ENCODE measurements at places on chromosomes 3 and 15.

- H3K4me1 ChIP-seq, result peaks cover 37% of the 10 kb centered on the region
- peak; percentile 87 for DNase-seq
- H3K36me3 ChIP-seq, result peaks cover 14% of the 10 kb centered on the region
- H3K4me3 ChIP-seq, result no peak overlapping the region
Observed at GRCh38 chr3:48435774-48436476, 4.0 kb downstream of the CCDC51 start.

DNA sequence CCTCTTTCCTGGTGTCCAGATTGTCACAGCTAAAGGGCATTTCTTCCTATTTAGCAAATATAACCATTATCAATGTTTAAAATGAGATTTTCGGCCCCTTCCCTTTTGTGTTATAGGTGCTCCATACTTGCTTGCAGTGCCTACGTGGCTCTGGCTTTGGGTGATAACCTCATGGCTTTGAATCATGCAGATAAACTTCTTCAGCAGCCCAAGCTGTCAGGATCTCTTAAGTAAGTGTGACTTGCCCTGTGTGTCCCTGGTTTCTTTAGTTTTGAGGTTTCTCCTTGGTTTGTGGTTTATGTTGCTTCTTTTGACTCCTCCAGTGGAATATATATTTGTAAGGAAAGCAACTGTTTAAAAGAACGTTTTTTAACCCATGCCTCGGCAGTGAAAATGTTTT lies 58.5 kb upstream of the TRIM71 start:
- H3K4me1 ChIP-seq, result no peaks in the 10 kb centered on the region
- H3K36me3 ChIP-seq, result peaks cover 10% of the 10 kb centered on the region
- H3K27me3 ChIP-seq, result no peaks in the 10 kb centered on the region
- no peak overlapping the region for H3K27ac ChIP-seq

- peak overlapping the region; percentile 99 for H3K4me3 ChIP-seq
- H3K27ac ChIP-seq, result no peak overlapping the region
- DNase-seq, result no peak
- H3K36me3 ChIP-seq, result peaks cover 69% of the 10 kb centered on the region
- H3K4me1 ChIP-seq, result peaks cover 28% of the 10 kb centered on the region
Observed at GRCh38 chr3:48445277-48445882, 1.2 kb upstream of the ATRIP start.

DNA sequence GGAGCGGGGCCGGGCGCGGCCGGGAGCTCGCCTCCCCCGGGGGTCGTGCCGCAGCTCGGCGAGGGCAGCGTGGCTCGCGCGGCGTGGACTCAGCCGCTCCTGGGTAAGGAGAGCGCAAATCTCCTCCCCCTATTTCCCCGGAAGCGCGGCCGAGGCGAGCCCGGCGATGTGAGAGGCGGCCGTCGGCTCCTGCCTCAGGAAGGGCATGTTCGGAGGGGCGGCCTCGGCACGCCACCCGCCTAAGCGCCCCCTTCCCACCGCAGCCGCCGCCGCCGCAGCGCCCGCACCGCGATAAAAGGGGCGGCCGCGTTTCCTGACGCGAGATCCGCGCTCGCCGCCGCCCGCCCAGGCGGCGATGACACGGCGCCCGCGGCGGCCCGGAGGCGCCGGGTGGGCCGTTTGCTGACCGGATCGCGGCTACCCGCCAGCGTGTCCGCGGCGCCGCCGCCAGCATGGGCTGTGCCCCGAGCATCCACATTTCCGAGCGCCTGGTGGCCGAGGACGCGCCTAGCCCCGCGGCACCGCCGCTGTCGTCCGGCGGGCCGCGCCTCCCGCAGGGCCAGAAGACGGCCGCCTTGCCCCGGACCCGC lies at the start of gene PDE8A:
Gene PDE8A, plus strand, starts transcription at position 146 of the 590 bp plus-strand sequence. Its CDS starts 307 bp downstream, at position 453.
- H3K4me1 ChIP-seq, result peaks cover 28% of the 10 kb centered on the region
- H3K27me3 ChIP-seq, result no peaks in the 10 kb centered on the region
- peak within 1 kb of the TSS; percentile 97 for H3K4me3 ChIP-seq
- H3K36me3 ChIP-seq, result peaks cover 44% of the 10 kb centered on the region

DNA sequence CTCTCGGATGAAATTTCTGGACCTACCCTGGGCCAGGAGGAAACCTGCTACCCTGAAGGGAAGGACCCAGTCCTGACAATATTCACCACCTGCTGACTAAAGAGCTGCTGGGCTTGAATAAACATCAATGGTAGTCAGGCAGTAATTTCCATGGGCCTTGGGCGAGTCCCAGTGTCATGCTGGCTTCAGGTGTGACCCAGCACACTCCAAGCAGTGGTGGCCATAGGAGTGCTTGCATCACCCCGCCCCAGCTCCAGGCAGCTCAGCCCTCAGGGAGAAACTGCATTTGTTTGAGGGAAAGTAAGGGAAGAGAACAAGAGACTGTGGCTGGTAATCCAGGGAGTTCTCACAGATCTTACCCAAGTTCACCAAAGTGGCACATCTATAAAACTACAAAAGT lies 261.8 kb upstream of the DCBLD2 start:
- no peak overlapping the region for H3K4me3 ChIP-seq
- no peak for DNase-seq
- no peaks in the 10 kb centered on the region for H3K27me3 ChIP-seq
- H3K4me1 ChIP-seq, result no peaks in the 10 kb centered on the region

- H3K27ac ChIP-seq, result no peak overlapping the region
- no peaks in the 10 kb centered on the region for H3K36me3 ChIP-seq
- no peak overlapping the region for H3K4me3 ChIP-seq
- peaks cover 27% of the 10 kb centered on the region for H3K27me3 ChIP-seq
- DNase-seq, result no peak
- H3K4me1 ChIP-seq, result no peaks in the 10 kb centered on the region
Observed at GRCh38 chr3:115646027-115646690, 22.8 kb downstream of the GAP43 start.
